Bronchial smooth muscle cell (primary cell): ENCODE measurements at places on chromosomes 2 and 18. TPM values are rescaled to one million over a fixed set of nuclear protein-coding genes. Genes with fewer than 3 reads are reported as not detected.

The REG3G gene
- not detected in 2 replicates for total RNA-seq

The CPSF3 gene
- total RNA-seq = 41.3 and 43.8 TPM in 2 replicates

The AMER3 gene
- total RNA-seq = under 0.01 TPM in 1 of 2 replicates, not detected in the other

The FZD7 gene
- 30.3 and 71.2 TPM in 2 replicates for total RNA-seq

The HNMT gene
- total RNA-seq = 1.5 and 10.9 TPM in 2 replicates

The SNRNP27 gene
- total RNA-seq = 24.0 and 27.9 TPM in 2 replicates

The FECH gene
- 26.2 and 29.7 TPM in 2 replicates for total RNA-seq

The NOP58 gene
- 34.9 and 41.9 TPM in 2 replicates for total RNA-seq

The KCNS3 gene
- total RNA-seq = under 0.01 and 0.52 TPM in 2 replicates

The GKN2 gene
- total RNA-seq = not detected in 2 replicates

The RAB17 gene
- 0.17 and 0.47 TPM in 2 replicates for total RNA-seq

The CRACDL gene
- not detected in 2 replicates for total RNA-seq

The XDH gene
- total RNA-seq = 0.16 and 0.17 TPM in 2 replicates

The REG3A gene
- total RNA-seq = not detected in 2 replicates

The ANKRD23 gene
- 0.95 and 1.6 TPM in 2 replicates for total RNA-seq

The SLC9A4 gene
- total RNA-seq = not detected in 2 replicates

The TUBA3E gene
- total RNA-seq = not detected in 2 replicates

The DCC gene
- total RNA-seq = 0.52 and 3.3 TPM in 2 replicates

The ATAD2B gene
- total RNA-seq = 7.1 and 9.1 TPM in 2 replicates

The CDKL4 gene
- total RNA-seq = 2.7 and 4.3 TPM in 2 replicates

The GAL3ST2 gene
- 0.09 and 0.16 TPM in 2 replicates for total RNA-seq

The CPLX4 gene
- not detected in 2 replicates for total RNA-seq

The PTPRN gene
- 7.2 and 12.6 TPM in 2 replicates for total RNA-seq

The B3GNT7 gene
- under 0.01 and 0.09 TPM in 2 replicates for total RNA-seq

The ZAP70 gene
- total RNA-seq = 0.09 and 0.16 TPM in 2 replicates

The INPP5D gene
- 0.86 and 1.3 TPM in 2 replicates for total RNA-seq

The HTR2B gene
- total RNA-seq = 11.7 and 13.4 TPM in 2 replicates

The SALL3 gene
- not detected in 2 replicates for total RNA-seq

The COLEC11 gene
- total RNA-seq = not detected in 2 replicates

The MC2R gene
- not detected in 2 replicates for total RNA-seq

The NRP2 gene
- 21.3 and 41.9 TPM in 2 replicates for total RNA-seq

The CTLA4 gene
- not detected in 2 replicates for total RNA-seq

The SCYGR4 gene
- not detected in 2 replicates for total RNA-seq

The UNC80 gene
- total RNA-seq = not detected in 2 replicates

The CYP27C1 gene
- total RNA-seq = under 0.01 TPM in 1 of 2 replicates, not detected in the other

The SIX2 gene
- total RNA-seq = not detected in 2 replicates

The ANKRD62 gene
- total RNA-seq = not detected in 2 replicates
